ENCODE measurements at places on chromosomes 7 and 10.

DNA sequence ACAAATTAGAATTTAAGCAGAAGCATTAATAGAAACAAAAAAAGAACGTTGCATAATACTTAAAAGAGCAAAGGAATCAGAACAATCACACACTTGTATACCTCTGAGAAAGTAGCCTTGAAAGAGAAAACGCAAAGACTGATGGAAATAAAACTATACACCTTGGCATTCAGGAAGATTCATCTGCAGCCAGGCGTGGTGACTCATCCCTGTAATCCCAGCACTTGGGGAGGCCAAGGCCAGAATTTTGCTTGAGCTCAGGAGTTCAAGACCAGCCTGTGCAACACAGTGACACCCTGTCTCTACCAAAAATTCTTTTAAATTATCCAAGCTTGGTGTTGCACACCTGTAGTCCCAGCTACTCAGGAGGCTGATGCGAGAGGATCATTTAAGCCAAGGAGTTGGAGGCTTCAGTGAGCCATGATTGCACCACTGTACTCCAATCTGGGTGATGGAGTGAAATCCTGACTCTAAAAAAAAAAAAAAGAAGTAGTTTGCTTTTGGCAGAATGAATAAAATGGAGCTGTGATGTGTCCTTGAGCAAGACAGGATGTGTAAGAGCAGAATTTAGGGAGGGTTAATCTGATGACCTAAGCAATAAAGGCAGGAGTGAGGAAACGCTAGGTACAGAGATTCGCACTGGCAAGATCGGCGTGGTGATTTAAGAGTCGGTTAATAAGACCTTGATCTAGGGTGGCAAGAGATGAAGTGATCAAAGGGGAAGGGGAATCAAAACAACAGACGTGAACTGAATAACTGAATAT, 75.8 kb upstream of the NRP1 start:
- no peak for DNase-seq

GRCh38 chr7:12757443-12757842, 70.0 kb downstream of the ARL4A start:
- DNase-seq = peak; percentile 67

DNA sequence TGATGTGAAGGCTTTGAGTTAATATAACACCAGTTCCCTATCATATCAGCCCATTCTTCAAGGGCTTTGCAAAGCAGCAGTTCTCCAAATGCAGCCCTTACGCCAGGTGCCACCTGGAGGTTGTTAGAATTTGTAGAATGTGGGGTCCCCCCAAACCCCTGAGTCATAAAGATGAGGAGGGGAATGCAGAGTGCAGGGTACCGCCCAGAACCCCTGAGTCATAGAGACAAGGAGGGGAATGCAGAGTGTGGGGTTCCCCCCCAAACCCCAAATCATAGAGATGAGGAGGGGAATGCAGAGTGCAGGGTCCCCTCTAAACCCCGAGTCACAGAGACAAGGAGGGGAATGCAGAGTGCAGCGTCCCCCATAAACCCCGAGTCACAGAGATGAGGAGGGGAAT, 605.8 kb downstream of the PTPRN2 start:
- no peak for DNase-seq

GRCh38 chr10:132765435-132765834, 20.5 kb downstream of the NKX6-2 start:
- no peak for DNase-seq

GRCh38 chr10:30093303-30093950, 34.0 kb upstream of the JCAD start:
- DNase-seq = no peak

DNA sequence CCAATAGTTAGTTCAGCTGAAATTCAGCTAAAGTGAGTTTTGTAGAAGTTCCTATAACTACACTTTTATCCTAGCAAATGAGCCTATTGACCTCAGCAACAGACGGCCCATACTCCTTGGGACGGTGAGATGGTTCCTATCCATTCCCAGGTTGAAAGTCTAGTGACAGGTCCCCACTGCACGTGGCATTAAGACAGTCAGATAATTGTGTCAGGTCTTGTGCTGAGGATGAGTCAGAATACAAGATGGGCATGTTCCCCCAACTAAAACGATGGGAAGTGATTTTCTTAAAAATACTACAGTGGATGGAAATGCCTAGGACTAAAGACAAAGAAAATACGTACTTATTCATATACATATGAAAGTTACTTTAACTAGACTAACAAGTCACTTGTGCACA, 2.1 kb downstream of the CAV1 start:
- no peak for DNase-seq

- DNase-seq = no peak
These were observed 83.8 kb downstream of the ABCA13 start for GRCh38 chr7:48255046-48255445.

GRCh38 chr10:71877821-71878220, 26.8 kb upstream of the PSAP start:
- DNase-seq = no peak

- no peak for DNase-seq
These were observed 62.2 kb upstream of the KDM7A start for GRCh38 chr7:140238778-140239652.

DNA sequence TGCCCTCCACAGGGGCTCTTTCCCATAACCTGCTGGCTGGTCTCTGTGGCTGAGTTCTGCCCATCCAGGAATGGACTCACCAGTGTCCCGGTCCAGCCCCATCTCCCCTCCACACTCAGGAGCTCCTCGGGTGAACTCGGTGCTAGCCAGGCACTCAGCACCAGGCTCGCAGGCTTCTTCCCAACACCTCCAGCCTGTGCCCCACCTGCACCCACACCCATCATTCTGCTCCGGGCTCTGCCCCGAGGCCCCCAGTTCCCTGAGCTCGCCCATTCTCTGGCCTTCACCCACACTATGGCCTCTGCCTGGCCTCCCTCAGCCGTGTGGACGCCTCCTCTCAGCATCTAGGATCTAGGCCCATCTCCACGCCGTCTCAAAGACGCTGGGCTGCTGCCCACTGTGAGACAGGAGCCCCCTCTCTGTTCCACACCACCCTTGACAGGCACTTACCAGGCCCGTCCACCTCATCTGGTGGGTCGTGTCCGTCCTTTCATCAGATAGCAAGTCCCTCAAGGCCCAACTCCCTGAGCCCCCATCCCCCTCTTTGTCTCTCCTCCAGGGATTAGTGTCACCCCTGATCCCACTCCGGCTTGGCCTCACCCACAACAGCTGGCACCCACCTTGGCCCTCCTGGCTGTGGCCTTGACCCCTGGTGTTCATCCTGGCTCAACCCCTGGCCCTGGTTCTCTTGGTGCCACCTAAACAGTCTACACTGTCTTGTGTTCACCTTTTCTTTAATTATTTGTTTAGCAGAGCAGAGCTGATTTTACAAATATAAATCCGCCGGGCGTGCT, 76.0 kb upstream of the FAM20C start:
- no peak for DNase-seq

DNA sequence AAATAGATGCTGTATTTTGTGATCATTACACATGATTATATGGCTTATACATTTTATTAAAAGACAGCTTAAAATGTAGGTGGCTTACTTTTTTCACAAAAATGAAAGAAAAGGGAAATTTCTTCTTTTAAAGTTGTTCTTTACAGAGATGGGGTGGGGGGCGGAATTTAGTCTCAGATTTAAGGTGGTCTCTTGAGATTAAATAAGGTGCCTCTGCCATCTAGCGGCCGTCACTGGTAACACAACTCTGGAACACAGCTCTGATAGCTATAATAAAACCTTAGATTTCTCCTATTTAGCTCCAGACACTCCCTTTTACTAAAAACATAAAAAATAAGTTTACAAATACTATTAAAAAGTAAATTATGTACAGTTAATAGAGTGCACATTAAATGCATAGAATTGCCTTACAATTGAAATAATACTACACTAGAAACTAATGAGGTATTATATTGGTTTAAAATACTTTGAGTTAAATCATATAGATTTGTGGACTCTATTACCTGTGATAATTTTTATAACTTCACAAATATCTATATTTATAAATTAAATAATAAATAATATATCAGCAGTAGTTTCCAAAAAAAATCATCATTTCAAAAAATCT, 210.9 kb downstream of the DGKB start:
- DNase-seq = no peak

DNA sequence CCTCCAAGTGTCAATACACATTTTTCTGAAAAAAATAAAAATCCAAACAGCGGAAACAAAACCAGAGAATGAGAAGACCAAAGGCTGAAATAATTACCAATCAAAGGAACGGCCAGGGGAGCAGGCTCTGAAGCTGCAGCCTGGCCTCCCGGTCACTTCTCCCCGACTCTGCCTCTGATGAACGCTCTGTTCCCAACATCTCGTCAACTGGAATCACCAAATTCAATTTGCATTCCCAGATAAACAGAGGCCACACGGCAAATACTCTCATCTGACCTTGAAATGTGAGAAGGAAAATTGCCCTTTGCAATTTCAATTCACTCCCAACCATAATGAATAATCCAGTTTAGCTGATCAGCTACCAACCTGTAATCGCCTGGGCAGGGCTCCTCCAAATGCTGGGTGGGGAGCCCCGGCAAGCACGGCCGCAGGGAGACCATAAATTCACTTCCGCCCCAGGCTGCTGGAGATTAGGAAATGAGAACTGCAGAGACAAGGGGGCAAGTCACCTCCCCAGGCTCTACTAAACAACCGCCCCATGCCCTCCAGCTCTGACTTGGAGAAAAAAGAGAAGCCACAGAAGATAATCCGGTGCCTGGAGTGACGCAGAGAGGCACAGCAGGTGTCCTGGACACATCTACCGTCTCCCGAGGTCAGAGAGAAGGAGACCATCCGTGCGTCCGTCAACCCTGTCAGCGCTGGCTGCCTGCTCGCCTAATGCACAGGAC, 153.2 kb downstream of the MAD1L1 start:
- no peak for DNase-seq

DNA sequence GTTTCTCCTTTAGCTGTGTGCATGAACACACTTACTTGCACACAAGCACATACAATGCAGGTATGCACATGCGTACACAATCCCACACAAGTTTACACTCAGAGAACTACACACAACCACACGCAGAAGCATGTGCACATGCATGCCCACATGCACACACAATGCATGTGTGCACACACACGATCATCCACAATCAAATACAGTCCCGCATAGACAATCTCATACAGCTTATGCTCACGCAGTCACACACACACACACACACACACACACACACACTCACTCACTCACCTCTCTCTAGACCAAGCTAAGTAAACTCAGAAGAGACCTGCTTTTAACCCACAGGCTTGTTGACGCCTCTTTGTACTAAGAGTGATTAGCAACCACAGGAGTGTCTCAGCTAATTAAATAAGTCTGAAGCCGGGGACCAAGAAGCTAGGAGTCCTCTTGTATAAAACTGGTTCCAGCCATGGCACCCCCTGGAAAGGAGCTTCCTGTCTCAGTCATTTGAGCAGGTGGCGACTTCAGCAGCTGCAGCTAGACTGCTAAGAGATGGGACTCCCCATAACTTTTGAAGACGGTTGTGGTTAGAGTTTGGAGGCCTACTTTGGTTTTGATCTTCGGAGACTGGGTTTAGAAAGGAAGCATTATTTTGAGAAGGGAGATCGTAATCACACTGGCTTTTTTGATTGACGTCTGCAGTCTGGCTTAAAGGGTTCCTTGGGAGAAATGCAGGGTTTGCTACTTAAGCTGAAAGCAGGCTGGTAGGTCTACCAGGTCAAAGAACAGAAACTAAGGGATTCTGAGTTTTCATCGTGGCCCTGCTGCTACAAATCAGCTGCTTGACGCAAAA, 82.3 kb upstream of the ADRB1 start:
- no peak for DNase-seq

- DNase-seq = no peak
These were observed 98.1 kb downstream of the MICALL2 start for GRCh38 chr7:1361016-1361755.

DNA sequence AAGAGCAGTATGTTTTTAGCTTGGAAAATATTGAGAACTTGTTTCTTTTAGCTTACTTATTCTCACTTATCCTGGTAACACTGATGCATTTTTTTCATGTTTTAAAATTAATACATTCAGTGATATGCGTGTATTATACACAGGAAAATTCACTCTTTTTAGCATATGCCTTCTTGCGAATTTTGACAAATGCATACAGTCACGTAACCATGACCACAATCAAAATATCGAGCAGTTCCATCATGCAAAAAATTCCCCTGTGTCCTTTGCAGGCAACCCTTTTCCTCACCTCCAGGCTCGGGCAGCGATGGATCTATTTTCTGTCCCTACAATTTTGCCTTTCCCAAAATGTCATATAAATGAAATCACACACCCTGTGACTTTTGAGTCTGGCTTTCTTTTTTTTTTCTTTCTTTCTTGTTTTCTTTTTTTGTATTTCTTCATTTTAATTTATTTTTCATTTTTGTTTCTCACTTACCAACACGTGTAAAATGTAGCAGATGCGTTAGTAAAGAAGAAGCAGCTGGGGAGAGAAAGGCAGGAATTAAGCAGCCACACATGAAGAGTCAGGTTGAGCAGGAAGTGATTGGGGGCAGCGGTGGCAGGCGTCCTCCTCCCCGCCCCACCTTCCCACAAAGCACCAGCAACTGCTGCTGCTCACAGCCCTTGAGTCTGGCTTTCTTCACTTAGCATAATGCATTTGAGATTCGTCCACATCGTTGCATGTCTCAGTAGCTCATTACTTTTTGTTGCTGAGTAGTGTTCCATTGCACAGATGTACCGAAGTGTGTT, 29.9 kb downstream of the ADRB1 start:
- no peak for DNase-seq

DNA sequence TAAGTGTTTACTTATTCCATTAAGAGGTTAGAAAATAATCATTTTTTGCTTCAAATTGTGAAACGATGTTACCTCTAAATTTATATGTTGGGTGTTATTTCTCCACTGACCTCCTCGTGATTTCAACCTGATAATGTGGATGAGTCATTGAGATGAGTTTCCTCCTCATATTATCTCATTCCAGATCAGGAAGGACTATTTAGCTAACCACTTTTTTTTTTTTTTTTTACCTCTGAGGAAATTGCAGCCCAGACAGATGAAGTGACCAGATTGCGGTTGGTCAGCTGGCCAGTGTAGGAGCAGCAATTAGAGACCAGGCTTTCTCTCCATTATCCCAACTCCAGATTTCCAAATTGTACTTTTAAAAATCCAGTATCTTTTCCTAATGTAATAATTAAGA, 248.7 kb downstream of the FZD1 start:
- no peak for DNase-seq

DNA sequence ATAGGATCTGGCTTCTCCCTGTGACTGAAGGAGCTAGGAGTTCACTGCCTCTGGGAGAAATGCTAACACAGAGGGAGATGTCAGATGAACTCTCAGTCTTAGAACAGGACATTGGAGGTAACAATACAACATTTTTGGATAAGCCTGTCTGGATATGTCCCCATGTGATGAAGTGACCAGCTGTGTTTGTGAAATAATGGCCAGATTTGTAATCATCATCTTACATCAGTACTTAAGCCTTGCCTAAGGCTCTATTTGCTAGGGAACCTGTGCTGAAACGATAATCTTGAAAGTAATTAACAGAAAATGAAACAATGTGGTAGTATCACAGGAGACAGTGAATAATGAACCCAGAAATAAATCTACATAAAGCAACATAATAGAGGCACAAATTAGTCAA, 56.2 kb downstream of the CRPPA start:
- DNase-seq = no peak

All from amniotic stem cell (primary cell).